NCI-H774 (cell line): ENCODE measurements at places on chromosomes 12 and 14.

GRCh38 chr14:67523764-67524633 lies 9.1 kb upstream of the PLEKHH1 start:
- DNase-seq, result no peak

DNA sequence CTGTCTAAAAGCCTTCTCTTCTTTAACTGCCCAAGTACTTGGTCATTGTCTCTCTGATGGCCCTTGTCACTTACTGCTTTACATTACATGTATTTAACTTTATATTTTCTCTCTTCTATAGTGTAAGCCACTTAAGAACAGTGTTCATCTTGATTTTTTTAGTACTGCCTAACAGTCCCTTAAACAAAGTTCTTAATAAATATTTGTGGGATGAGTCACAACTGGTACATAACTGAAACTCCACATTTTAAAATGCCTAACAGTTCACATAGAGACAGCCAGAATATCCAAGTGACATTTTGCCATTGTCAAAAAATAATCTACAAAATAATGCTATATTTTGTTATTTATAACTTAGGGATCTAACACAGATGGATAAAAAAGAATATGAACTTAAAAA lies 146.6 kb downstream of the STXBP6 start:
- DNase-seq, result no peak

DNA sequence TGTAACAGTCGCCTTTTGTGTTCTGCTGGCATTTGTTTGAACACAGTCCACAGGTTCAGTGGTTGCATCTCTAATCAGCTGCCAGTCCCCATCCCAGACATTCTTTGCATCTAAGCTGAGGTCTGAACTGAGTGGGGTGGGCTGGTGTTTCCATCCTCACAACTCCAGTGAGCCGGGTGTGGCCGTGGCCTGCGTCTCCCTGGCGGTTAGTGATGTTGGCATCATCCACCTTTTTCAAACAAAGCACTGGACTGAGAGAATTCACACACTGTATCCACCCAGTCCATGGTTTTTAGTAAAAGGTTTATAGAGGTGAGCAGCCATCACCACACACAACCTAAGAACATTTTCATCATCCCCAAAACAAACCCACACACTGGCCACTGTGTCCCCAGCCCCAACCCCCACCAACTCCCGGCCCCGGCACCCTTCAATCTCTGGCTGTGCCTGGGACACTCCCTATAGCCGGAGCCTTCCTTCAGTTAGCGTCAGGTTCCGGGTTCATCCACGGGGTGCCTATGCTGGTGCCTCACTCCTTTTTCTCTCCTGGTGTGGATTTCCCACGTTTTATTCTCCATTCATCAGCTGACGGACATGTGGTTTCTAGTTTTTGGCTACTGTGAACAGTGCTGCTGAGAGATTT lies 6.5 kb downstream of the DDX51 start:
- DNase-seq, result no peak

- DNase-seq, result no peak
Observed at GRCh38 chr14:36028218-36028617, 148.3 kb downstream of the PTCSC3 start.

- no peak for DNase-seq
Observed at GRCh38 chr12:9184276-9184675, 23.9 kb downstream of the PZP start.

GRCh38 chr14:60315196-60315990 lies 66.4 kb downstream of the PPM1A start:
- DNase-seq, result no peak

DNA sequence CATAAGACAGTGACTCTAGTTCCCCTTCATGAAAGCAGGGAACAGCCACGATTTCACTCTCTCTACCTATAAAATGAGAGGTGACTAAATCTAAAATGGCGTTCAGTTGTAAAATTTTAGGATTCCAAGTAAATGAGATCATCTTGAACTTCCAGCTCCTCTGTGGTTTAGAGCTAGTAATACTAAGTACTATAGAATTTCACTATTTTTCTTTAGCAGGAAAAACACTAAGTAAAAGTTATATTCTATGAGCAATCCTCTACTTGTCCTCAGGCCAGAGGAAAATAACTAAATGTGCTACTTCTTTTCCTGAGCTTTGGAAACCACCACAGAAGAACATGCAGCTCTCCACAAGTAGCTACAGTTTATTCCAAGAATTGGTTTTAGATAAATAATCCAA lies 55.6 kb downstream of the NIN start:
- no peak for DNase-seq

GRCh38 chr14:58149196-58149595 lies 2.8 kb downstream of the ARMH4 start:
- DNase-seq, result no peak

DNA sequence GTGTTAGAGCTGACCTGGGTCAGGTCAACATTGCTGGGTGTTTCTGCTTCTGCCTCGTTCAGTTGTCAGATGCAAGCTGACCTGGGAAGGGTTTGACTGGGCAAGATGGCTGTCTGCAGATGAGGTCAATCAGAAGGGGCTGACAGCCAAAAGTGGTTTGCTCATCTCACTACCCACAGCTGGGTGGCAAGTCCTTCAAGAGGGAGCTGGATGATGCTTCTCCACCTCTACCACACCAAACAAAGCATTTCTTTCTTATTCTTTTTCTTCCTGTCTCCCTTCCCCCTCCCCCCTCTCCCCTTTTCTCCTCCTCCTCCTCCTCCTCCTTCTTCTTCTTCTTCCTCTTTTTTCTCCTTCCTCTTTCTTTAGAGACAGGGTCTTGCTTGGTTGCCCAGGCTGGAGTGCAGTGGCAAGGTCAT lies 268.2 kb upstream of the PLEKHG7 start:
- DNase-seq, result no peak

- no peak for DNase-seq
Observed at GRCh38 chr14:92986254-92987147, 63.6 kb downstream of the CHGA start.

DNA sequence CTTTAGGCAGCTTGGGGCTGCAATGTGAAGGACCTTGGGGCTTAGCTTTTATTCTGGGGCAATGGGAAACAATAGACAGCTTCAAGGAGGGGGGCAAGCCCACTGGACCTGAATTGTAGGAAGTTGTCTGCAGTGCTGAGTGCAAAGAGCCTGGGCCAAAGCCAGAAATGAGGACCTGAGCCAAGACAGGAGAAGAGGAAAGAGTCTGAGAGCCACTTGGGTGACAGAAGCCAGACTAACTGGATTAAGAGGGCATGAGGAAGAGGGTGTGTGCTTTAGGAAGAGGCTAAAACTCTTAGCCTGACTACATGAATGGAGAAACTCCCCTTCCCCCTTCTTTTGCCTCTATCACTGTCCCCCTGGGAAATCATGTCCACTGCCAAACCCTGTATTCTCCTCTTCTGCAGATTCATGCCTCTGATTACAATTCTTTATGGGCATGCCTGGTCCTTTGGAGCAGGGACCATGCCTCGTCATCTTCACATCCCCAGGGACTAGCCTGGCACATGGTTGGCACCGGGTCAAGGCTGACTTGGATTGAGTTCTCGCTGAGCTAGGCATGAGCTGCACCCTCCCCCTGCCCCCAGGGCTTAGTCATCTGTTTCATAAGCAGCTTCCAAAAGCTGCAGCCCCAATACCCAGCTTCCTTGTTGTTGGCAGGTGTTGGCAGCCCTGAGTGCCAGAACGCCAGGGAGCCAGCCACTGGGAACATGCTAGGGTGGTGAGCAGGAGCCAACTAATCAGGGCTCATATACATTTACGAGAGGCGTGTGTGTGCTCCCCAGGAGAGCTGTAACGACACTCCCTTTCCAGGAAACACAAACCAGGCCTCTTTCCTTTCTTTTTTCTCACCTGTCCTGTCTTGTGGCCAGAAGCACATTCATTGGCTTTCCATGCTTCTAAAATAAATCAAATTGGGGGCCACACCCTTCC lies 27.7 kb upstream of the JDP2 start:
- DNase-seq, result peak; percentile 66

DNA sequence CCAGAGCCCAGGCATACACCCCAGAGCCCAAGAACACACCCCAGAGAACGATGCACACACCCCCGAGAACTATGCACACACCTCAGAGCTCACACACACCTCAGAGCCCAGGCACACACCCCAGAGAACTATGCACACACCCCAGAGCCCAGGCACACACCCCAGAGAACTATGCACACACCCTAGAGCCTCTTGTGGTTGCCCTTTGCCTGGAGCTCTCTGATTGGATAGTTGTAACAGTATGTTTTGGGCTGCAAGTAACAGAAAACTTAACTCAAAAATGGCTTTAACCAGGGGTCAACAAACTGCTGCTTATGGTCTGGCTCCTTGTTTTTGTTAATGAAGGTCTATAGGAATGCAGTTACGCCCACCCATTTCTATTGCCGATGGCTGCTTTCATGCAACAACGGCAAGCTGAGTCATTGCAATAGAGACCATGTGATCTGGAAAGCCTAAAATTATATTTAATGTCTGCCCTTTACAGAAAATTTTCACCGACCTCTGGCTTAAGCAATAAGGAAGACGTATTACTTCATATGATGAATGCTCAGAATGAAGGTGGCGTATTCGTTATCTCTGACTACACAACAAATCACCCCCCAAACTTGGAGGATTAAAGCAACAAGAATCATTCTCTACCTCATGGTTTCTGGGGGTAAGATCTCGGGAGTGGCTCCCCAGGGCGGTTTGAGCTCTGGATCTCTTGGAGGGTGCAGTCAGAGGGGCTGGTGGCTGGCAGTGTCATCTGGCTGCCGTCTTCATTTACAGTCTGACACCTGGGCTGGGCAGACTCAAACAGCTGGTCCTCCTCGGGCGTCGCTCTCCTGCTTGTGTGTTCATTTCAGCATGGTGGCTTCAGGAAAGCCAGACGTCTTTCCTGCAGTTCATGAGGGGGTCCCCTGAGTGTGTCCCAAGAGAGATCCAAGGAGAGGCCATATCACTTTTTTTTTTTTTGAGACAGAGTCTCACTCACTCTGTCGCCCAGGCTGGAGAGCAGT lies 66.3 kb upstream of the NCOR2 start:
- no peak for DNase-seq

DNA sequence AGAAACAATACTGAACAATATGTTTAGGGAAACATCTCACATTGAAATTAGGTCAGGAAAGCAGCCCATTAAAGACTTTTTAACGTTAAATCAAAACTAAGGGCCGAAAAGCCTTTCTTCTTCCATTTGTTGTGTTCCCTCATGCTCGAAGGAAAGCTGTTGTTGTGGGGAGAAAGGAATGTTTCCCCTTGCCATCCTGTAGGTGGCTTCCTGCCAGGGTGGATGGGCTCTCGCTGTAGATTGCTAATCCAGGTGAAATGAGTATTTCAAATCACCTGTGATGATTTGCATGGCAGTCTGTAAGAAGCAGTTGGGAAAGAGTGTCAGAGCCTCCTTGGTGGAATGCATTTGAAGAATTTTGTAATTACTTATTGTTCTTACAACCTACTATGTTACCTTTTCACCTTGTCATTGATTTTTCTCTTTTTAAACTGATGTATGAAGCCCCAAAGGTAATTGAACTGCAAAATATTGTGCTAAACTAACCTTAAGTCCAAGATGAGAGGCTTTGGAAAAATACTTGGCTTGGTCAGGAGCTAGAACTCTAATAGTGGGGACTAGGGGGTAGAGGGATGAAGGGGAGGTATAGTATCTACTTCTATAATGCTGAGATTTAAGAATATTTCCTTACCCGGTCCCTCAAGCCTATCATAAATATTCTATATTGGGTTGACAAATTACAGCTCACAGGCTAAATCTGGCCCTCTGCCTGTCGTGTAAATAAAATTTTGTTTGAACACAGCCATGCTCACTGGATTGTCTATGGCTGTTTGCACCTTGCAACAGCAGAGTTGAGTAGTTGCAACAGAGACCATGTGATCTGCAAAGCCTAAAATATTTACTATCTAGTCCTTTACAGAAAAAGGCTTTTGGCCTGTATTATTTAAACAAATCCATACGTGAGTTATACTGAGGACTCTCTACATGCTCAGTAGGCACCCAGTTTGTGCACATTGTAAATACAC lies 7.7 kb upstream of the DCP1B start:
- peak; percentile 72 for DNase-seq

GRCh38 chr12:89882050-89882449 lies 173.4 kb upstream of the ATP2B1 start:
- no peak for DNase-seq

DNA sequence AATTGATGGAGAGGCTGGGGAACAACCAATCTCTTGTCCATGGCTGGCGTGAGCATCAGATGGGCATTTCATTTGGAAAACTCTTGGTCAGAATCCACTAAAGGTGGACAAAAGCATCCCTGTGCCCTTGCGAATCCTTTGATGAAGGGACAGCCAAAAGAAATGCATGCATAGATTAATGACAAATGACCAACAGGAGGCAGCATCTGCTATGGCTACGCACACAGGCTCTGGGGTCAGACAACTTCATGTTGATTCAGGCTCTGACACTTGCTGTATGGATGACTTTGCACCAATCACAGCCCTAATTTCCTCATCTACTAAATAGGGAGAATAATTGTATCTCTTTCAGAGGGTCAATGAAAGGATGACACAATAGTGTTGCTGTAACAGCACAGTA lies 117.5 kb downstream of the ASCL4 start:
- DNase-seq, result no peak

GRCh38 chr14:93128725-93129459 lies 13.2 kb upstream of the ITPK1 start:
- no peak for DNase-seq

DNA sequence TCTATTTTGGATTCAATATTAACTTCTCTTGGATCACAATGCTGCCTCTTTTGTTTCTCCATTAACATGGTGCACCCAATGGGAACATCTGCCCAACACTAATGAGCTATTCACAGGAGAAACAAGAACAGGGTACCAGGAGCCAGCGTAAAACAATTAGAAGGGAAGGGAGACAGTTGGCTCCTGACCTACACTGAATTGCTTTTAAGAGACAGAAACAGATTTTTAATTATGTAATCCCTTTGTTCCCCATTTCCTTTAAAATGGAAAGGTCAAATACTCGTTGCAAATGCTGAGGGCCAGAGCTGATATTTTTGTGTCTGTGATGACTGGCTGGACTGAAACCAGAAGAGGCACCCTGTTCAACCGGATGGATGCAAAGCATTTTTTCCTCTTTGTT lies 108.3 kb downstream of the SEC23A start:
- DNase-seq, result no peak

DNA sequence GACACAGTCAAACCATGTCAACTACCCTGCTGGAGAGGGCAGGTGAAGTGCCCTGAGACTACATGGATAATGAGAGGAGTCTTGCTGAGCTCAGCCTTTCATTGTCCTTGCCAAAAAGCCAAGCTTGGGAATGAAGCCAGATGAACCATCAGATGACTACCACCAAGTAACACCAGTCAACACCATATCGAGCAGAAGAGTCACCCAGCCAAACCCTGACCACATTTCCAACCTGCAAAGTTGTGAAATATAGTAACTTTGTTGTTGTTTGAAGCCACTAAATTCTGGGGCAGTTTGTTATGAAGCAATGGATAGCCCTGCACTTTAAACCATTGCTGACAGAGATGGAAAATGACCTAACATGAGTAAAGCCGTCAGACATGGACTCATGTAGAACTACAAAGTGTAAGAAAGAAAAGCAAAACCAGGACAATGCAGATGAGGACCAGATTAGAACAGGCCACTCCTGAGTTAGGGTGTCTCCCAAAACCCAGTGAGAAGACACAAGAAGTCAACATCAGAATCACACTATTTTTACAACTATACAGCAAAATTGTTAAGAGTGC lies 12.5 kb upstream of the CRADD start:
- no peak for DNase-seq
